Gastrocnemius medialis (tissue), 4 donors: ENCODE measurements at places on chromosomes 5 and 9. TPM values are rescaled to one million over a fixed set of nuclear protein-coding genes. Genes with fewer than 3 reads are reported as not detected.
A peak's percentile ranks its signal among the peaks of the same experiment; 100 is the strongest.

GABRA1 gene
- not detected for total RNA-seq

EMB gene
- total RNA-seq, result 1.9 TPM

BAAT gene
- total RNA-seq, result 1.3 TPM

ATOSB gene
- 13.0 TPM for total RNA-seq

CARTPT gene
- not detected for total RNA-seq

RNF183 gene
- not detected for total RNA-seq

GRCh38 chr9:98838868-98839565 is 31.5 kb downstream of the GALNT12 start:
- no peaks in the 10 kb centered on the region for H3K4me1 ChIP-seq
- no peaks in the 10 kb centered on the region for H3K36me3 ChIP-seq
- H3K27me3 ChIP-seq, result no peaks in the 10 kb centered on the region
- DNase-seq, result no peak
- no peak overlapping the region for H3K27ac ChIP-seq

DNA sequence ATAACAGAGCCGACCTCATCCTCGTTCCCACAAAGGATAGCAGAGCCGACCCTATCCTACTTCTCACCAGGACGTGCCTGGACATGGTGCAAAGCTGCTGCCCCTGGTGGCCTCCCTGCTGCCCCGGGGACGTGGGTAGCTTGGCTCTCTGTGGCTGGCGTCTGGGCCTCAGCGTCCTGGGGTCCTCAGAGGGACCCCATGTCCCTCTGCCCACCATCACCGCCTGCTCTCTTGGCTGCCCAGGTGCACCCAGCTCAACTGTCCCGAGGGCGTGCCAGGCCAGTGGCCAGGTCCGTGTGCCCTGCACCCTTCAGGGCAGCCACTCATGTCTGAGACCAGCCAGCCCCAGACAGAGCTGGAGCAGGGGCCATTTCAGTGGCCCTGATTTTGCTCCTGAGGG is 8.5 kb downstream of the NKD2 start:
- no peak overlapping the region for H3K4me3 ChIP-seq
- H3K36me3 ChIP-seq, result no peaks in the 10 kb centered on the region
- H3K27me3 ChIP-seq, result no peaks in the 10 kb centered on the region
- H3K4me1 ChIP-seq, result no peaks in the 10 kb centered on the region

DNA sequence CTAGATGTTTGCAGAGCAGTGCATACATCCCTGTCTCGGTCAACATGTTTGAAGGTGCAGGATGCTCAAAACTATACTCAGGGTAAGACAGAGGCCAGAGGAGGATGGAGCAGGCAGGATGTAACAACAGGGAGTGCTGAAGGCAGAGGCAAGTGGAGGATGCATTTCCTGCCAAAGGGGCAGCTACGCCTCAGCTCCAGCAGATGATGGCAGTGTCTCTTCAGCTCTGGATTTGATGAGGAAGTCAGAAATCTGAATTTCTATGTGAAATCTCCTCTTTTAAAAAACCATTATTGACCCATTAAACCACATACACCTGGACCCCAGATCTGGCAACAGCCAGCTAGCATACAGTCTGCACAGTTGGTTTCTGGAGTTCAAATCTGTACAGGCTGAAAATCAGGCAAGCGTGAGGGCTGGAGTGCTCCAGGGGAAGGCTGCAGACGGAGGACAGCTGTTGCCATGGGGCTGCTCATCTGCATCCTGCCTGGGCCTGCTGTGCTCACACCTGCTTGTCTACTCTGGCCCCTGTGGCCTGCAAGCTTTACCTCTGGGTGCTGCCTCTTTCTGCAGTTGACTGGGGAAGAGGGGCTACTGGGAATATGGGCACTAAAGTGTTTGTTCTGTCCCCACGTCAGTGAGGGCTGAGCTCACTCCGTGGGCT is 152.9 kb upstream of the SLC28A3 start:
- no peaks in the 10 kb centered on the region for H3K36me3 ChIP-seq
- DNase-seq, result no peak
- no peaks in the 10 kb centered on the region for H3K4me1 ChIP-seq
- H3K27ac ChIP-seq, result no peak overlapping the region
- no peak overlapping the region for H3K4me3 ChIP-seq

DNA sequence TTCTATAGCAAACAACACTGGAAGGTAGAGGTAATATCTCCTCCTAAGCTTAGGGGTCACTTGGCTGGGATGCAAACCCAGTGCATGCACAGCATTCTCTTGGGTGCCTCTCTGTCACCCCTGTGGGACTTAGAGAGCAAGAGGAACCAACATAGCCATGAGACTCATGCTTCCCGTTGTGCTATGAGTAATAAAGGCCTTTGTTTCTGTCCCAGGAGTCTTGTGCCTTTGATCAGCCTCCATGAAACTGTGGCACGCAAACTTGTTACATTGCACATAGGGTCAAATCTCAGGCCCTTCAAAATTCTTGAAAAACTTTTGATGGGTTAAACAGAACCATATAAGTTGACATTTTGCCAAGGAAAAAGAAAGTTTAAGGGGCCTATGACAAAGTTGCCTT is 272.8 kb downstream of the TAF11L14 start:
- no peak for DNase-seq
- H3K4me3 ChIP-seq, result no peak overlapping the region
- no peaks in the 10 kb centered on the region for H3K36me3 ChIP-seq
- H3K4me1 ChIP-seq, result no peaks in the 10 kb centered on the region
- H3K27ac ChIP-seq, result no peak overlapping the region

- H3K4me1 ChIP-seq, result no peaks in the 10 kb centered on the region
- no peak overlapping the region for H3K4me3 ChIP-seq
- H3K27ac ChIP-seq, result no peak overlapping the region
- no peaks in the 10 kb centered on the region for H3K36me3 ChIP-seq
- no peaks in the 10 kb centered on the region for H3K27me3 ChIP-seq
- DNase-seq, result no peak
These were observed 22.2 kb downstream of the TNFSF8 start for GRCh38 chr9:114908104-114908622.

- H3K36me3 ChIP-seq, result no peaks in the 10 kb centered on the region
- H3K27ac ChIP-seq, result peak overlapping the region; percentile 80
- peaks cover 25% of the 10 kb centered on the region for H3K4me1 ChIP-seq
- H3K4me3 ChIP-seq, result no peak overlapping the region
- no peaks in the 10 kb centered on the region for H3K27me3 ChIP-seq
- no peak for DNase-seq
These were observed 11.2 kb upstream of the RPS14 start for GRCh38 chr5:150460781-150461180.

GRCh38 chr9:19431361-19432171 is 22.8 kb downstream of the ACER2 start:
- no peaks in the 10 kb centered on the region for H3K27me3 ChIP-seq
- no peaks in the 10 kb centered on the region for H3K36me3 ChIP-seq
- peak overlapping the region; percentile 67 for H3K27ac ChIP-seq
- peak; percentile 32 for DNase-seq
- H3K4me1 ChIP-seq, result peaks cover 10% of the 10 kb centered on the region

DNA sequence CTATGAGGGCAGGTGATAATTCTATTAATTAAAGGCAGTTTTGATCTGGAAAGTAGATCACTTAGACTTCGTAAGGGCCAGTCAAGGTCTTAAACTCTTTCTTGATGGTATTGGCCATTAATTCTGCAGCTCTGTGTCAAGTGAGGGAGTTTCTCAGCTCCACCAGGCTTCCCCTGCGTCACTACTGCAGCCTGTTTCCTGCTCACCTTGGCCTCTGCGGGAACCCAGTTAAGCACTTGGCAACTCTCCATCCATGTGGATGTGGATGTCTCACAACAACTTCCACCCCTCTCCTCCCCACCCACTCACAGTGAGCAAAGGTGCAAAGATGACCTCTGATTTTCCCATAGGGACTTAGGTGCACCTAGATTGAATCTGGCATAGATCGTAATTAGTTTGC is 191.6 kb downstream of the PLK2 start:
- no peak overlapping the region for H3K4me3 ChIP-seq
- H3K27me3 ChIP-seq, result no peaks in the 10 kb centered on the region
- peaks cover 1% of the 10 kb centered on the region for H3K4me1 ChIP-seq
- DNase-seq, result no peak
- H3K36me3 ChIP-seq, result no peaks in the 10 kb centered on the region

GRCh38 chr5:160486573-160486972 is 64.9 kb downstream of the PTTG1 start:
- no peaks in the 10 kb centered on the region for H3K4me1 ChIP-seq
- H3K27me3 ChIP-seq, result no peaks in the 10 kb centered on the region
- H3K27ac ChIP-seq, result no peak overlapping the region

- no peak overlapping the region for H3K4me3 ChIP-seq
- H3K27ac ChIP-seq, result no peak overlapping the region
- no peaks in the 10 kb centered on the region for H3K4me1 ChIP-seq
- no peaks in the 10 kb centered on the region for H3K36me3 ChIP-seq
- no peaks in the 10 kb centered on the region for H3K27me3 ChIP-seq
These were observed 284.8 kb downstream of the DENND1A start for GRCh38 chr9:123645126-123645525.

DNA sequence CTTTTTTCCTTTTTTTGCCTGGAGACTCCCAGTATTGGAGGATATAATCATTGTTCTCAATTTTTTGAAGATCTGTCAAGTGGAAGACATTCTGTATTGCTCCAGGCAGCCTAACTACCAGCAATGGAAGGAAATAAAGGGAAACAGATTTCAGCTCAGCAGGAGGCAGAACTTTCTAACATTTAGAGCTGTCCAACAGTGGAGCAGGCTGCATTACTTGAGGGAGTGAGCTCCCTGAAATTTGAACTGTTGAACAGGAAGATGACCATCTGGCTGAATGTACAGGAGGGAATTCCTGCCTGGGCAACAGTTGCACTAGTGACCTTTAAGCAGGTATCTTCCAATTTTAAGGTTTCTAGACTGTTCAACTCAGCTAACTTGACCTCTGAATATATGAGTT is 1.1 kb upstream of the GAPVD1 start:
- no peaks in the 10 kb centered on the region for H3K36me3 ChIP-seq
- no peak overlapping the region for H3K4me3 ChIP-seq
- no peak for DNase-seq

DNA sequence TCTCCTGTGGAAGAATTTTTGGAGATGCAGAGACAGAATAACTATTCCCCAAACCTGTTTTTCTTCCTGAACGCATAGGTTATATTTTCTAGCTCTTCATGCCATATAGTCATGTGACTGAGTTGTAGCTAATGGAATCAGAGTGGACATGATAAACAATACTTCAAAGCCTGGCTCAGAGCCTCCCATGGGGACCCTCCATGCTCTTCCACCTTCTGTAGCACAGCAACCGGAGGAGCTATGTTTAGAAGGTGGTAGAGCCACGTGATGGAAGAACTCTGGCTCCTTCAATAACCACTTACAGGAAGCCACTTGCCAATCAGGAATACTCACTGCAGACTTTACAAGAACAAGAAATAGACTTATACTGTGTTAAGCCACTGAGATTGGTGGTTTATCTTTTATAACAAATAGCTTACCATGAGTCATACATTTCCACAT is 39.2 kb downstream of the NADK2 start:
- DNase-seq, result no peak
- no peaks in the 10 kb centered on the region for H3K27me3 ChIP-seq
- no peaks in the 10 kb centered on the region for H3K36me3 ChIP-seq

GRCh38 chr5:161960314-161960713 is 107.3 kb upstream of the GABRG2 start:
- no peak overlapping the region for H3K27ac ChIP-seq
- H3K36me3 ChIP-seq, result no peaks in the 10 kb centered on the region
- DNase-seq, result no peak
- H3K4me1 ChIP-seq, result no peaks in the 10 kb centered on the region
- H3K27me3 ChIP-seq, result no peaks in the 10 kb centered on the region
- no peak overlapping the region for H3K4me3 ChIP-seq

- H3K27me3 ChIP-seq, result peaks cover 4% of the 10 kb centered on the region
- no peak overlapping the region for H3K4me3 ChIP-seq
- H3K36me3 ChIP-seq, result no peaks in the 10 kb centered on the region
- DNase-seq, result no peak
- no peaks in the 10 kb centered on the region for H3K4me1 ChIP-seq
These were observed 26.3 kb downstream of the SLC28A3 start for GRCh38 chr9:84314306-84314705.

DNA sequence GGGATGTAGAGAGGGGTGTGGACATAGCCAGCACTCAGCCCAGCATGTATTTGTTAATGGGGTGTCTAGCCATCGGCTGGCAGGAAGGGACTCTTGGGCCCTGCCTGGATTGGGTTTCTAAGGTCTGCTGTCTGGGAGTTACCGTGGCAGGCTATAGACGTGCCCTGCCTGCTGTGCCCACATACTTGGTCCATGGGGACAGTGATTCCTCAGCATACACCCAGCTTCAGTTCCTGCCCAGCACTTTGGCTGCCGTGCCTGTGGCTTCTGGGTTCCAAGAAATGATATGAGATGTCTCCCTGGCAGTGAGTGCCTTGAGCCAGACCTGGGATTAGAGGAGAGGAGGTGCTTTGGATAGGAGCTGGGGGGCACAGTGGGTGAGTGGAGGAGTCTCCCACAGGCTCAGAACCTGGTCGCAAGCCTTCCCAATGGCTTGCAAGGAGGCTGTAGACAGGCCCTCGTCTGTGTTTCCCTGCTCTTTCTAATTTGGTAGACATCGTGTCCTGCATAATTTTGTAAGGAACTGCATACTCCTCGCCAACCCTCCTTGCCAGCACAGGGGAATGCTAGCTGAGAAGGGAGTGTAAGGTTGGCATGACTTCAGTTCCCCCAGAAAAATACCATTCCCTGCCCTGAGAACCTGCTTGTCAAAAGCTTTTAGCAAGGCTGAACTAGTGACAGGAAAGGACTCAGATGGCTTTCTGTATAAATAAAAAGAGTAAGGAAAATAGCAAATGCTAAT is 287.9 kb downstream of the ZSWIM6 start:
- no peaks in the 10 kb centered on the region for H3K27me3 ChIP-seq
- DNase-seq, result no peak
- peak overlapping the region; percentile 55 for H3K27ac ChIP-seq

DNA sequence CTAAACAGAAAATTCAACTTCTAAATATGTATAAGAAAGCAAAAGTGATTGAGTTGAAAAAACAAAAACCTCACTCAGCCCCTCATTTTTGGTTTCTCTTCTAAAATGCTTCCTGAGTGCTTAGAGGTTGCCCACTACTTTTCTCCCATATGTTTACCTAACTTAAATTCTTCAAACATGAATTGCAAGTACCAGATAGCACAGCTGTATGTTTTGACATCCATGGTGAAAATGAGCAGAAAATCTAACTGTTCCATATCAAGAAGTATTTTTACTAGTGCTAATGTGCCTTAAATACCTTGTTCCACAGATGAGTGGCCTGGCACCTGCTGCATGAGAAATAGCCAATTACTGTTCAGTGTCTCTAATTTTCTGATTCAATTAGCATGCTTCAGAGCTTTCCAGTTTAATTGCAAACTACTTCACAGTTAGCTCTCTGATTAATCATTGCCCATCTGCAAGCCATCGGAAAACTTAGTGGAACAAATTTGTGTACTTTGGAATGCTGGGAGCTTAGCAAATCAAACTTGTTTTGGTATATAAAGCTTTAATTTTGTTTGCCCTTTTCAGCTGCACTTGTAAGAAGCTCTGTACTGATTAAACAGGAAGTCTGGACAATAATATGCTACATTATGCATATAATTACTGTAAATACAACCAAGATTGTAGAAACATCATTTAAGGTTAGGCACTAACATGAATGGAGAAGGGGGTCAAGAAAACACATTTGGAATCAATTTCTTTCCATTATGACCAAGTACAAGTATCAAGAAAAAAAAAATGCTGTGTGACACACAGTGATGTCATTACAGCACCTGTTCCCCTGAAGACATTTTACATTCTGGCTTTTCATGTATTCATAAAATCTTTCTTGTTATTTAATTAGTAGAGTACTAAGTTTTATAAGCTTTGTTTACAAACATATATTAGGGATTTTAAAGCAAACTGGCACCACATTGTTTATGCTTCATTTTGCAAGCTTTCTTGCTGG is 65.6 kb downstream of the POU5F2 start:
- no peak for DNase-seq
- no peak overlapping the region for H3K27ac ChIP-seq
- H3K4me3 ChIP-seq, result no peak overlapping the region
- peaks cover 5% of the 10 kb centered on the region for H3K4me1 ChIP-seq
